ENCODE measurements at places on chromosomes 3 and 15. TPM values are rescaled to one million over a fixed set of nuclear protein-coding genes. Genes with fewer than 3 reads are reported as not detected.

Gene STRA6
- 1.5 TPM for total RNA-seq

Gene PROK2
- total RNA-seq: not detected

Gene ACSBG1
- total RNA-seq: not detected

Gene NR1I2
- total RNA-seq: not detected

Gene MOBP
- total RNA-seq: not detected

Gene SEC22C
- 31.3 TPM for total RNA-seq

Gene SHC4
- 0.38 TPM for total RNA-seq

Measured in esophagus squamous epithelium (tissue), 5 donors.